ENCODE measurements at places on chromosomes 13 and 19.

- DNase-seq, result no peak
Measured at GRCh38 chr13:82176751-82177150, 1705.5 kb downstream of the SLITRK1 start.

GRCh38 chr19:52938761-52939160 is 15.5 kb upstream of the ZNF888 start:
- DNase-seq, result no peak

GRCh38 chr19:38733493-38734175 is 10.6 kb downstream of the CAPN12 start:
- DNase-seq, result no peak

GRCh38 chr13:43227721-43228120 is 204.3 kb downstream of the DNAJC15 start:
- no peak for DNase-seq

DNA sequence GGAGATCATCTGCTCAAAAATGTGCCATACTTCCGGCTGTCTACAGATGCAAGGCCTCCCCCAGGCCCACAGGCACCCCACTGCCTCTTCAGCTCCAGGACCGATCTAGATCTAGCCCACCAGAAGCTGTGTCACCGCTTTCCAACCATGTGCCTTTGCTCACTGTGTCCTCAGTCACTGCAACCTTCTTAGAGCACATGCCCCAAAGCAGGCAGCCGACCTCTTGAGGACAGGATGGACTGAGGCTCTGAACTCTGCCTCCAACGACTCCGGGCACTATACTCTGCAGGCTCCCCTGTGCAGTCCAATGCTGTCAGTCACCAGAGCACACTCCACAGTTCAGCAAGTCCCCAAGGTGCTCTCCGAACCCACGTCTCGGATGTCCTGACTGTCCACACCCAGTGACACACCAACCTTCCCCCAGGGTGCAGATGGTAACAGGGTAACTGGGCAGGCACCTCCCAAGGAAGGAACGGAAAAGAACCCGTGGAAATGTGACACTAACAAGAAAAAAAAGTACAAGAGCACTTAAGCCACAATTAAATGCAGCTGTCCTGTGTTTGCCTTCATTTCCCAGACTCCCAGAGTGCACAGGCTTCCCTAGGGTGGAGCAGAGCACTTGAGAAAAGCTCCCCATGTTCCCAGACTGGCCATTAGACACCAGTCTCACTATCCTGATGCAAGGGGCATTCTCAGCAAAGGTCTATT is 4.8 kb downstream of the STK24 start:
- no peak for DNase-seq

- no peak for DNase-seq
Measured at GRCh38 chr13:112056739-112057438, 10.1 kb upstream of the SOX1 start.

- DNase-seq, result no peak
Measured at GRCh38 chr19:55449469-55449868, 6.4 kb upstream of the SHISA7 start.

DNA sequence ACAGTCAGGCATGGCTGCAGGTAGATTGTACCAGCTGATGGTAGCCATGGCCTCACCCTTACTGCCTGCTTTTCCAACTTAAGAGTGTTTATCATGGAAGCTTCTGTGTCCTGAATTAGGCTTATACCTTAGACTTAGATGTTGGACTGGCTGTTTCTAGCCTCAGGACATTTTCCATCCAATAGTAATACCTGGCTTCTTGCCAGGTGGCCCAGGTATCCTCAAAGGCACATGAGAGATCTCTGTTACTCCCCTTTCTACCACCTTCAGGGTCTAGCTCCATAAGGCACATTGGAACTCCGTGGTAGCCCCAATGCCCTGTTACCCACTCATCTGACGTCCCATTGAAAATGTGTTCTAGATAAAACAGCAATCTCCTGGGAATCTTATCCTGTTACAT is 407.5 kb downstream of the SPRY2 start:
- no peak for DNase-seq

- no peak for DNase-seq
Measured at GRCh38 chr19:5191091-5191490, 149.5 kb downstream of the PTPRS start.

DNA sequence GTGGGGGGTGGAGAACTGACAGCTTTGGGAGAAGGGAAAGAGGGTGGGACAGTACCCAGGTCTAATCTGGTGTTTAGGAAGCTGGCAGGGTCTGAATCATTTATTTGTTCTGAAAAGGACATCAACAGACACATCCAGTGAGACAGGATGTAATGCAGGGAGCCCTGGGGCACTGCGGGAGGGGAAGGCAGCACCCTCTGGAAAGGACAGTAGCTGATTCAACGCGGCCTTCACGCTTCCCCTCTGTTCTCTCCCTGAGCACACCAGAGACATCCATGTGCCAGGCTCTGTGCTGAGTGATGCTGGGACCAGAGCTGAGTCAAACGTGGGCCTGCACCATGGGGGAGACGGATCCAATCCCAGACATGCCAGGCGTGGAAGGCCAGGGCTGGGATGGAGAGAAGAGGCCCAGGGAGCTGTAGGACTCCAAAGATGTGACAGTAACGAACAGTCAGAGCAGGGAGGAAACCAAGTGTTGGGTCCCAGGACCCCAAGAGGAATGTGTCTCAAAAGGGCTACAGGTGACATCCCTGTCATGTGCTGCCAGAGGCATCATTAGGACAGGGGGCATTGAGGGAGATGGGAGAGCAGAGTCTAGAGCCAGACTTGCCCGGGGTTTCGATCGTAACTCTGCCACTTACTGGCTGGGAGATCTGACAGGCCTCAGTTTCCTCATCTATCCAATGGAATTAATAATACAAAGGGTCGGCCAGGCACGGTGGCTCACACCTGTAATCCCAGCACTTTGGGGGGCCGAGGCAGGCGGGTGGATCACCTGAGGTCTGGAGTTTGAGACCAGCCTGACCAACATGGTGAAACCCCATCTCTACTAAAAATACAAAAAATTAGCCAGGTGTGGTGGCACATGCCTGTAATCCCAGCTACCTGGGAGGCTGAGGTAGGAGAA is 1.7 kb downstream of the ETFB start:
- no peak for DNase-seq

GRCh38 chr19:56639217-56639616 is 3.7 kb upstream of the SMIM17 start:
- DNase-seq, result no peak

DNA sequence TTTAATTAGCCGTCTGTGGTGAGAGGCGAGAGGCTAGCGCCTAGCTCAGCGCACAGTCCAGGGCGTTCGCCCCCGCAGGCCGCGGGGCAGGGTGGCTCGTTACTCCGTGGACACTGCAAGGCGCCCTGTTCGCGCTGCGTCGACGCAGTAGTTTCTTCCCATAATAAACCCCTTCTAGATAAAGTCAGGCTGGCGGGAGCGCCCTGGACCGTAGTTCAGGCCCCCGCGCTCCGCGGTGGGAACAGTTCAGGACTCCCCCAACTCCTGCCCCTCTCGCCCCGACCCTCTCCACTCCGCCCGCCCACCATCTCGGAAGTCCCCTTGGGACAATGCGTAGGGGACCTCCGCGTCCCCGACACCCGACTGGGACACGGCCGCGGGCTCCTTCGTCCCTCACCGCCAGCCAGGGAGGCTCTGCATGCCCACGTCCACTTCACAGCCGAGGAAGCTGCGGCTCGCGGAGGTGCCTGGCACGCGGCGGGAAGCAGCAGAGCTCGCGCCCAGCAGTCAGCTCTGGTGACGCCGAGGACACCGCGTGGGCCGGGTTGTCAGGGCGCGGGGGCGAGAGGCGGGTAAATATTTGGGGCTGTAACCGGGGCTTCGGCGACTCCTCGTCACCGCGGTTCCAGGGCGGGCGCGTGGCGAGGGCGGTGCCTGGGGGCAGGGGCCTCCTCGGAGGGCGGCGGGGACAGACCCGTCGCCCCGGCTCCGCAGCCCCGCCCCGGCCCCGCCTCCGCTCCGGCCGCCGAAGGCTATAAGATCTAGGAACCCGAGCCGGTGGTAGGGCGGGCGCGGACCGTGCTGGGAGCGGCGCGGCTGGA is at the start of gene RGCC:
TSS of gene RGCC (plus strand) at position 783 of the 821 bp plus-strand sequence. CDS start 158 bp downstream, outside the sequence.
- DNase-seq, result peak; percentile 94

- no peak for DNase-seq
Measured at GRCh38 chr19:17200408-17201079, 14.6 kb upstream of the USE1 start.

DNA sequence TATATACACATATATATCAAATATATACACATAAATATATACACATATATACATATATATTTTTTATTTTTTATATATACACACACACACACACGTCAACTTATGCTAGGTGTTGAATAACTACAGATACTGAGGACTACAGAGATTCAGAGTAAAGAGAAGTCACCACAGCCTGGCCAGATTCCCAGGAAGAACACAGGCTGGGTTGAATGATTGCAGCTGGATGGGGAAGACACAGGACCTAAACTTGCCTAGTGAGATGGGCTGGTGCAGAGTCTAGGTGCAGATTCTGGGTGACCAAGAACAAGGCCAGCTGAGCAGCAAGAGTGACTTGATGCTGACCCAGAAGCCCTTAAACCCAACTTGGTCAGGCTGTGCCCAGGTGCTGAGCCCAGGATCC is 241.3 kb downstream of the KCTD12 start:
- no peak for DNase-seq

DNA sequence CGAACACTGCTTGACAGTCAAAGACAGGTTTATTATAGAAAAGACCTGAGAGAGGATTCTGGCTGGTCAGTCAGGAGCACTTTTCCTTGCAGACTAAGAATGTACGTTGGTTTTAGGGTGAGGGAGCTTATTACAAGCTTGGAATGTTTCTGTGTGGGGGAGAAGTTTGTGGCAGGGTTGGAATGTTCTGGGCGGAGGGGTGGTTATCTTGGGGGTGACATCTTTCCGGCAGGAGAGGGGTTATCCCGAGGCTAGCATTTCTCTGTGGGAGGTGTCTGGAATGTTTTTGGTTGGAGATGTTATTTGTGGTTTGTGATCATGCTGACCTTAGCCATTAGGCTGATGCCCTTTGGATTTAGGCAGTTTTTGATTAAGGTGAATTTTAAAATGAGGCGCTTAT is 61.8 kb downstream of the ZNF136 start:
- DNase-seq, result no peak

DNA sequence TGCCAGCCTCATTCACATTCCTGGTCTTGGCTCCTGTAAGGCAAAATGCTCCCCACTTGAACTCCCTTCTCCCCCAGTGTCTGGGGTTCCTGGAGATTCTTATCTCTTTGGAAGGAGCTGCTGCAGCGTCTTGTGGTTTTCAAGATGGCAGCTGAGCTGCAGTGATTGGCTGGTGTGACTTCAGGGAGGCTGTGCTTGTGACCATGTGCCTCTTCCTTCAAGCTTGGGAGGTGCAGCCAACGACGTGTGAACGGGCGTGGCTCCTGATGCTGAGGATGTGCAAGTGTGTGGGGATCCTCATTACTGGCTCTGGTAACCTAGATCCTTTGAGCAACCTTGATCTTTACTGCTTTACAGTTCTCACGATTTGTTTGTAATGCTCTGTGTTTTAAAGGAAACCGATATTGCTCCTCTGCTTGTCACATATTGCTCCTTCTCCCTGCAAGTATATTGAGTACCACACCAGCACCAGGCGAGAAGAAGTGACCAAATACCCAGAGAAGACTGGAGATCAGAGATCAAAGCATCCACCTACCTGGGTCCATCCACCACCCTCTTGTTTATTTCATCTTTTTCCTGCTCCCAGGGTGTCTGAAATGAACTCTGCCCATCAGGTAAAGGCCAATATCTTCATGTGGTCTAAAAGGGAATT is 208.5 kb downstream of the FGF9 start:
- no peak for DNase-seq

DNA sequence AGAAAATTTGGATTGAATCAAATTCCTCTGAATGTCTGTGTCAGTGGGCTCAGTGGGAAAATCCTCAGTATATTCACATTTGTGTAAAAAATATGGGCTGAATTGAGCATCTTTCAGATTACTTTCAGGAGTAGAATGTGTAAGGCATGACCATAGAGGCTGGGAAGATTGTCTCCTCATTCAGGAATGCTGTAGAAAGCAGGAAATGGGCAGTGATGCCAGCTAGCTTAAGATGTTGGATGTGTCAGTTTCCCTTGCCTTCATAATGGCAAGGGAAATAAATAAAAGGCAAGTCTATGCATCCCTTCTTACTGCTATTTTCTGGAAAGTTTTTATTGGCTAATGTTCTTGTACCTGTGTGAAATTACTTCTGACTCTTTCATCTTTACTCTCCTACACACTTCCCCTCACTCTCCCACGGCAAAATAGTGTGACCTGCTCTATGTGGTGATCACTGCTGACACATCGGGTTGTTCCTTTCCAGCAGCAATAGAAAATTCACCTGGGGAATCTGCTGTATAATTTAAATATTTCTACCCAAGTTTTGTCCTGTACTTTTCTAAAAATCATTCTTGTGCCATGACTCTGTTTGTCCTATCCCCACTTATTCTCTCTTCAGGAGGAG is 103.2 kb downstream of the LMO7 start:
- DNase-seq, result no peak

DNA sequence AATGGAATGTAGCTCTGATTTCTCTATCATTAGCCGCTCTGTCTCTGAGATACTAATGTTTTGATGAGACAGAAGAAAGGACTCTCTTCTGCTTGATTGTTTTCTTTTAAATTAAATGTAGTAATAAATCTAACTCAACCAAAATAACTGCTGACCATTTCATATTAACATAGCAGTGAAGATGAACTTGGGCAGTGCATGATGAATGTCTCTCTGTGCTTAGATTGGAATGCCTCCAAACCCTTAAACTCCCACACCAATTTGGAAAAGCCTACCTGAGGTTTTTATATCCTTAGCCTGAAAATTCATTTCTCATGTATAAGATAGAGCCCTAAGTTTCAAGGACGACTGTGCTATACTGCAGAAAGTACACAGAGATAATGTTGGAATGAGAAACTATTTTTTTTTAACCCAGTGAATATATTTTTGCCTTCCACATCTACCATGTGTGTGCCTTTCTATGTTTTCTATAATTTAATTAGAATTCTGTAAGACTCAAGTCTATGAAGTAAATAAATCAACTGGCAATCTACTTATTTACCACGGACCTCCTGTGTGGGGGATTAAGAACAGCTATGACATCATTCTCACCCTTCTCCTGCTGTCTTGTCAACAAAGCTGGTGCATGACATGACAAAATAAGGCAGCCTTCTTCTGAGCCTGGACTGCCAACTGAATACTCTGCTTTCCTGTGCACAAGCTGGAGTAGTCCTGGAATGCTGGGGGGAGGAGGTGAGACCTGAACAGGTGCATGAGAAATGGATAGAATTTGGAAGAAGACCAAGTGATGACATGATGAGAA is 155.5 kb downstream of the FGF9 start:
- DNase-seq, result no peak

- DNase-seq, result no peak
Measured at GRCh38 chr19:31502536-31503170, 153.4 kb upstream of the TSHZ3 start.

DNA sequence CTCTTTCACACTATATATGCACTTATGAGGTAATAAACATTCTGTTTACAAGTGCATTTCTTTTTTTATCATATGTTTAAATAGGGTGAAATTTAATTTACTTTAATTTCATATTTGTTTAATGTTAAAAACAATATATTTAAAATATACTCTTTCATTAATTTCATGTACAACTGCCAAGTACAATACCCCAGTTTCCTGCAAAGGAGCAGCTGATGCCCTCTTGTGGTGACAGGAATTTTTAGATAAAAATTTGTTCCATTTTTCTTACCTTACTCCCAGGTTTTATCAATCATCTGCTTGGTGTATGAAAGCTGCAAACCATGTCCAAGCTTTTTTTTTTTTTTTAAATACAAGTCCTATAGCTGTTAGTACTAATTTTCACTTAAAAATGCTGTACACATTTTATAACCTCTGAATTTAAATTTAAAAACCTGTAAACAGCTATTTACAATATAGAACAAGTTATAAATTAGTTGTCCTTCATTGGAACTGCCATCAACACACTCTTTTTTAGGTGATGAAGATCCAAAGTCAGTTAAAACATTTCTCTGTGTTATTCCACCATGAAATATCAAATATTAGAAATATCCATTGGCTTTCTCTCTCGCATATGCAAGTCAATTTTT is 4.9 kb downstream of the PCDH20 start:
- DNase-seq, result no peak

Measured in activated CD8-positive, alpha-beta memory T cell treated with anti-CD3 and anti-CD28 coated beads for 1 hour (primary cell).